ENCODE measurements at places on chromosomes 3 and 15. TPM values are rescaled to one million over a fixed set of nuclear protein-coding genes. Genes with fewer than 3 reads are reported as not detected.
A peak's percentile ranks its signal among the peaks of the same experiment; 100 is the strongest.

CMC1 gene
- total RNA-seq, result 3.3 TPM

SYNPR gene
- total RNA-seq, result not detected

HDC gene
- 8.3 TPM for total RNA-seq

GRK7 gene
- total RNA-seq, result not detected

STOML1 gene
- total RNA-seq, result 37.9 TPM

SLC12A1 gene
- 0.85 TPM for total RNA-seq

PIAS1 gene
- total RNA-seq, result 45.1 TPM

KCNMB3 gene
- total RNA-seq, result 7.7 TPM

GRCh38 chr3:117865338-117865737, 1155.8 kb downstream of the TUSC7 start:
- no peak overlapping the region for H3K4me3 ChIP-seq
- no peak overlapping the region for H3K27ac ChIP-seq
- no peaks in the 10 kb centered on the region for H3K27me3 ChIP-seq
- DNase-seq, result no peak
- no peaks in the 10 kb centered on the region for H3K4me1 ChIP-seq

DNA sequence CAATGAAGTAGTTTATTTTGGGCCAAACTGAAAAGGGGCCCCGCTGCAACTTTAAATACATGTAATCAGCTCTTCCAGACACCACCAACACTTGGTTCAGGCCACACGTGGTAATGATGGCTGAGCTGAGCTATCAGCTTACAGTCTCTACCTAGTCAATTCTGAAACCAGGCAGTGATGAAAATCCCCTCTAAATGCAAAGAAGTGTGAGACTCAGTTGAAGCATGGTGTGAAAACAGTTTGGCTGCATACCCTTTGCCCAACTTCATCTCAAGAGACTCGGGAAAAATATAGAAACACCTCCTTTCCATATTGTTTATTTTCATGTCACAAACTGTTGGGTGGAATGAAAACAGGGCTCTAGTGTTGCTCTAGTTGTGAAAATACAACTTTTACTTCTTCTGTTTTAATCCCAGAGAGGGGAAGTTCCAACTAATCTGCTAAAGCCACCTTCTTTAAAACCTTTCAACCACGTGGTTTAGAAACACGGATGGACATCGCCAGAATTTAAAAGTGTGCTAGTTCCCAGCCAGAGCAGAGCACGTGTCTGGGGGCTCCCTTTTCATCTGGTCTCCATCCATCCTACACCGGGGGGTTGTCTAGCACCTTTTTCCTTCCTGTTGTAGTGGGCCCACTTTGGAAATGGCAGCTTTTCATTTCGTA, 229.1 kb downstream of the EPHB1 start:
- no peak overlapping the region for H3K4me3 ChIP-seq
- no peaks in the 10 kb centered on the region for H3K27me3 ChIP-seq
- H3K4me1 ChIP-seq, result no peaks in the 10 kb centered on the region
- DNase-seq, result no peak

GRCh38 chr15:100259266-100259665, 82.5 kb downstream of the ADAMTS17 start:
- H3K4me3 ChIP-seq, result no peak overlapping the region
- H3K27me3 ChIP-seq, result no peaks in the 10 kb centered on the region
- no peak overlapping the region for H3K27ac ChIP-seq
- DNase-seq, result no peak
- no peaks in the 10 kb centered on the region for H3K36me3 ChIP-seq

DNA sequence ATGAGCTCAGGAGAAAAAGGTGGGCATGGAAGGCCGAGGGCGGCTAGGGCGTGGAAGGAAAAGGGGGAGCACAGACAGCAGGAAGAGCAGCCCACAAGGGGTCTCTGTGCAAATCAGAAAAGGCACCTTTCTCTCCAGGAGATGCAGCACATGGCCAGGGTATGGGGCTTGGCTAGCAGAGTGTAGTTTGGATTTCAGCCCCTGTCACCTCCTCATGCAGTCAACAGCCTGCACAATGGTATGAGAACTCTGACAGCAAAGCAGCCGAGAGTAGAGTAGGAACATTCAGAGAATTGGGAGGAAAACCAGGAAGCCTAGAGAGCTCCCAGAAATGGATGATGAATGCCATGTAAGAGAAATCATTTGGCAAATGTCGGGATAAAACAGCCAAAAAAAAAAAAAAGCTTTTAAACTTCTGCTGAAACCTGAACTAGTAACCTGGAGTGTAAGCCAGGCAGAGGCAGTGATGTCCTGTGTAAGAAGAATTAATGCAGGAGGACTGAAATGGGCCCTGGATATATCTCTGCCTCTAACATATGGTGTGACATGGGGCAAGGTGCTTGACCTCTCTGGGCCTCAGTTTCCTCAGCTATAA, 25.7 kb downstream of the FSTL1 start:
- peaks cover 64% of the 10 kb centered on the region for H3K4me1 ChIP-seq
- no peak for DNase-seq
- H3K27ac ChIP-seq, result peak overlapping the region; percentile 85

- no peaks in the 10 kb centered on the region for H3K27me3 ChIP-seq
- no peak for DNase-seq
- no peak overlapping the region for H3K27ac ChIP-seq
- no peak overlapping the region for H3K4me3 ChIP-seq
- no peaks in the 10 kb centered on the region for H3K36me3 ChIP-seq
- peaks cover 5% of the 10 kb centered on the region for H3K4me1 ChIP-seq
These were observed 60.0 kb upstream of the HES1 start for GRCh38 chr3:194075802-194076460.

- no peaks in the 10 kb centered on the region for H3K27me3 ChIP-seq
- H3K4me1 ChIP-seq, result no peaks in the 10 kb centered on the region
- H3K27ac ChIP-seq, result no peak overlapping the region
- peaks cover 40% of the 10 kb centered on the region for H3K36me3 ChIP-seq
- DNase-seq, result no peak
- H3K4me3 ChIP-seq, result no peak overlapping the region
These were observed 19.2 kb upstream of the MAP6D1 start for GRCh38 chr3:183844606-183845005.

DNA sequence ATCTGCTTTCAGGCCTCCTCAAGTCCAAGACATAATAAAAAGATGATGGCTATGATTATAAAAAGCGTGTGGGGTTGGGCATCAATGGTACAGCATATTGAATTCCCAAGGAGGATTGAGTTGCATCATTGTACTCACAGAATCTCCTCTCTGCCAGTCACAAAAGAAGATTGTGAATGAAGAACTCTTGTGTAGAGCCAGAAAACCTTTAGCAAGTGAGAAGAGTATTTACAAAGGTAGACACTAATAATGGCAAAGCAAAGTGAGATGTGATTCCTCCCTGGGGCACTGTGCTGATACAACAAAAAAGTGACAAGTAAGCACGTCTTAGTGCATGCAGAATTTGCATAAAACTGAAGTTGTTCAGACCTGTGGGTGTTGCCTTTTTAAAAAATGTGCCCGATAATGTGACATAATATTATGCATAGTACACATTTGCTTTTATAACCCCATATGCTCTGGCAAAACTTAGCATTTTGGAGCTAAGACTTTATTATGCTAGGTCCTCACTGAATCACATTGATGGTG, 291.2 kb upstream of the TBC1D5 start:
- no peaks in the 10 kb centered on the region for H3K27me3 ChIP-seq
- H3K27ac ChIP-seq, result no peak overlapping the region
- H3K36me3 ChIP-seq, result no peaks in the 10 kb centered on the region

DNA sequence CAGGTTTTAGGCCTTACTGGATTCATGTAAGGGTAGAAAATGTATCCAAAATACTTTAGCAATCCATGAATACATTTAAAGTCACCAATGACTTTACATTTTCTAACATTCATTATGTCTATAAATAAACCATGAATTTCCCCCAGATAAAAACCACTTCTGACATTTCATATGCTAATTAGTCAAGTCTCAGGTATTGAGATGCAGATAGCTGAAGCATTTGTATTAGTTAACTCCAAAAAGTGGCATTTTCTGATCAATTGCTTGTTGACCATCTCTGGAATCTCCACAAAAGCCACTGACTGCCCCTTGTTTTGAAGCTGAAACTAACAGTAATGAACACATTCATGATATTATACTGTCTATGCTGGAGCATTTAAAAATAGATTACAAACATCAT, 68.4 kb upstream of the RAP2B start:
- DNase-seq, result no peak
- no peaks in the 10 kb centered on the region for H3K4me1 ChIP-seq
- H3K4me3 ChIP-seq, result no peak overlapping the region

DNA sequence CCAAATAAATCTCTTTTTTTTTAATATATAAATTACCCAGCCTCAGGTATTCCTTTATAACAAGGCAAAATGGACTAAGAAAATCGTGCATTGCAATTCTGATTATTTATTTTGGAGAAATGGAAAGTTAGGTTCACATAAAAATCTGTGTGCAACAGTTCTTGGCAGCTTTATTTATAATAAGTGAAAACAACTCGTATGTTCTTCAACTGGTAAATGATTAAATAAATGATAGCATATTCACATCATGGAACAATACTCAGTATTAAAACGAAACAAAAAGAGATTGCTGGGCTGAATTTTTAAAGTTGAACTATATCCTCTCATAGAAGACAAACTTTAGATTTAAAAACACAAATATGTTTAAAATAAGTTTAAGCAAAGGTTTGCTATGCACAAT, 176.3 kb upstream of the ZNF385D start:
- no peak overlapping the region for H3K27ac ChIP-seq
- no peaks in the 10 kb centered on the region for H3K4me1 ChIP-seq
- H3K4me3 ChIP-seq, result no peak overlapping the region

DNA sequence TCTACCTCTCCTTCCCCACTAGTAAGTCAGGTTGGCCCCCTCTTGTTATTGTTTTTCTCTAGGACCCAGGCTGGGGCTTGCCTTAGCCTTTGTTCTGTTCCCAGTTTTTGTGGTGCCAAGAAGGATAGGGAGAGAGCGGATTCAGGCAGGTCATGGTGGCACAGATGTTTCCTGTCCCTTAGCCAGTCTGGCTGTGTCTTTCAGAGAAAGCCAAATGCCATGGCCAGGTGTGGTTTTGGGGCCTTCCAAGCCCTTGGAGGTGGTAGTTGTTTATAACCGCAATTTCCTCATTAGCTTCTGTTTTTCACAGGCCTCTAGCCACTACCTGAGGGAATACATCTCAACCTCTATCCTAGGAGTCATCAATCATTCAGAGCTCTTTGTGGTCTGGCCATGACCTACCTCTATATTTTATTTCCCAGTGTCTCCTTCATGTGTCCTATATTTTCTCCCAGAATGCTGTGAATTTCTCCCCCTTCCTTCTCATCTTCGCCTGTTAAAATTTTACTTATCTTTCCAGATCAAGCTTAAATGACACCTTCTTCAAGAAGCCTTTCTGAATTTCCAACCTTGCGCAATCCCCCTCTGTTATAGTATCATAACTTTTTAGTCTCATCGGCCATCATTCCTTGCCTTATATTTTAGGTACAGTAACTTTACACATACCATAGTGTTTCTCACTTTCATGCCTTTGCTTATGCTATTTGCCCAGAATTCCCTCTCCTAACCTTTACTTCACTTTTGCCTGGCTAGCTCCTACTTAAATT, 38.2 kb downstream of the TIMP4 start:
- no peaks in the 10 kb centered on the region for H3K27me3 ChIP-seq
- no peak overlapping the region for H3K27ac ChIP-seq
- H3K4me3 ChIP-seq, result no peak overlapping the region
- no peaks in the 10 kb centered on the region for H3K4me1 ChIP-seq
- H3K36me3 ChIP-seq, result no peaks in the 10 kb centered on the region
- DNase-seq, result no peak

DNA sequence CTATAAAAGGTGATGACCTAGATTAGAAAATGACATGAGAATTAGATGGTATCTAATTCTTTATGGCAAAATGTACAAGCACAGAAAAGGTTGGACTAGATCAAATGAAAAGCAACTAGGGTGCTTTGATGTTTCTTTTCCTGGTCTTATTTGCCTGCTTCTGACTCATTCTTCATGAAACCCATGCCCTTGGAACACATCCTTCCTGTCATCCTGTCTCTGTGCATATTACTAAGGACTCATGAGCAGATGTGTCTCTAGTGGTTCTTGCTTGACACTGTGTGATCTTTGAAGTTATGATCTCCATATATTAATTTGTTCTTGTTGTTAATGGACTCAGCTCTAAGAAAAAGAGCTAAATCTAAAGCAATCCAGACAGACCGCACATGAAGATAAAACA, 314.0 kb downstream of the ERC2 start:
- H3K4me3 ChIP-seq, result no peak overlapping the region
- H3K36me3 ChIP-seq, result no peaks in the 10 kb centered on the region
- no peak for DNase-seq
- no peaks in the 10 kb centered on the region for H3K27me3 ChIP-seq
- no peak overlapping the region for H3K27ac ChIP-seq
- H3K4me1 ChIP-seq, result no peaks in the 10 kb centered on the region

- H3K4me1 ChIP-seq, result no peaks in the 10 kb centered on the region
- DNase-seq, result no peak
- H3K27ac ChIP-seq, result no peak overlapping the region
- no peaks in the 10 kb centered on the region for H3K27me3 ChIP-seq
These were observed 9.3 kb downstream of the ZPLD1 start for GRCh38 chr3:102444101-102444500.

DNA sequence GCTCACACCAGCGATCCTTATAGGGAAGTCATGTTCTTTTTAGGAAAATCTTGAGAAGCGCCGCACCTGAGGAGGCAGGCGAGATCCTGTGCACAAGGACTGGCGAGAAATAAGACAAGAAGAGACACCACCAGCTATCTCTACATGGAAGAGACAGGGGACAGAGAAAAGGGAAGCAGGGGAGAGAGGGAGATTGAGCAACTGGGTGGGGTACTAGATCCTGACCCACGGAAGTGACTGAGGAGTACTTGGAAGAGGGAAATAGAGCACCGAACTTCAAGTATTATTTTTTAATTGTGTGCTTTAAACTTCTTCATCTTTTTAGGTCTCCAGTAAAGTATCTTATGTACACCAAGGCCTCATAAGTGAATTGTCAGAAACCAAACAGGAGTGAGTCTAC, 742.0 kb upstream of the LMCD1 start:
- H3K4me3 ChIP-seq, result no peak overlapping the region
- no peak overlapping the region for H3K27ac ChIP-seq
- H3K36me3 ChIP-seq, result no peaks in the 10 kb centered on the region
- H3K4me1 ChIP-seq, result no peaks in the 10 kb centered on the region

GRCh38 chr3:125512135-125512920, 7.7 kb downstream of the SNX4 start:
- peaks cover 11% of the 10 kb centered on the region for H3K4me1 ChIP-seq
- H3K27me3 ChIP-seq, result no peaks in the 10 kb centered on the region
- H3K4me3 ChIP-seq, result no peak overlapping the region

DNA sequence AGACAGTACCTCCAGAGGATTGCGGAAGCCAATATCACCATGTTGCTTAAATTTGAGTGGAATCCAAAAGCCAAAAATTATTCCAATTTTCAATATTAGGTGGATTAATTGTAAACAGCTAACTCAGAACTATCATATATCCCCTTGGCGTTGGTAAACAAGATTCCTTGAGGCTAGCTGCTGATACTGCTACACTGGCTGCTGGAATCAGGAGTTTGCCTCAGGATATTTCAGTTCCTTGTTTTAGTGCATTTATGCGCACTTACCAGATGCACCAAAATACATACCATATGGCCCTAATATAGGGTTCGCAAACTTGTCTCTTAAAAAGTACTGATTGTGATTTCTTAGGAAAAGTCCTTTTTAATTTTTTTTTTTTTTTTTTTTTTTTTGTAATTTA, 605.2 kb upstream of the NAALADL2 start:
- H3K4me1 ChIP-seq, result peaks cover 16% of the 10 kb centered on the region
- no peak overlapping the region for H3K27ac ChIP-seq
- DNase-seq, result no peak

- peak overlapping the region; percentile 71 for H3K4me3 ChIP-seq
- no peak overlapping the region for H3K27ac ChIP-seq
- H3K36me3 ChIP-seq, result no peaks in the 10 kb centered on the region
- H3K27me3 ChIP-seq, result no peaks in the 10 kb centered on the region
These were observed 23.1 kb upstream of the RNU6-1 start for GRCh38 chr15:67862750-67863441.
